ENCODE measurements at places on chromosomes 1 and 21. TPM values are rescaled to one million over a fixed set of nuclear protein-coding genes. Genes with fewer than 3 reads are reported as not detected.

Gene PITHD1
- total RNA-seq = 38.8 TPM

Gene SLC6A17
- total RNA-seq = under 0.01 TPM

Gene AQP10
- not detected for total RNA-seq

Gene GSTM1
- 32.2 TPM for total RNA-seq

Gene UTS2
- total RNA-seq = not detected

Gene GOLT1A
- total RNA-seq = not detected

Gene MFSD2A
- total RNA-seq = 9.0 TPM

Gene PTP4A2
- total RNA-seq = 62.2 TPM

Gene KANK4
- total RNA-seq = 0.16 TPM

Gene RNU1-1
- under 0.01 TPM for total RNA-seq

Gene DIO1
- total RNA-seq = not detected

Gene FMN2
- 3.3 TPM for total RNA-seq

Gene TATDN3
- total RNA-seq = 9.6 TPM

Gene GJB5
- total RNA-seq = not detected

Gene CYP4B1
- not detected for total RNA-seq

Gene HNRNPCL1
- total RNA-seq = not detected

Gene VSIG8
- not detected for total RNA-seq

Gene KRTAP19-6
- total RNA-seq = not detected

Gene C2CD2
- total RNA-seq = 9.1 TPM

Gene FLG
- not detected for total RNA-seq

Gene CAMSAP2
- total RNA-seq = 10.9 TPM

Gene ERICH3
- not detected for total RNA-seq

Gene ALPL
- total RNA-seq = 7.2 TPM

Gene TMEM79
- total RNA-seq = 1.8 TPM

Gene SRGAP2B
- total RNA-seq = 9.5 TPM

Gene KCND3
- total RNA-seq = not detected

Gene TMEM269
- total RNA-seq = 0.25 TPM

Gene VAV3
- total RNA-seq = 1.3 TPM

Gene TPTE
- not detected for total RNA-seq

Gene FYB2
- total RNA-seq = not detected

Gene IL22RA1
- under 0.01 TPM for total RNA-seq

Gene VAMP3
- total RNA-seq = 86.4 TPM

Gene TMEM61
- total RNA-seq = not detected

Gene TNFSF4
- 4.6 TPM for total RNA-seq

Gene FPGT
- total RNA-seq = 6.1 TPM

Gene NUF2
- total RNA-seq = 37.0 TPM

Gene PCP4L1
- not detected for total RNA-seq

Gene KRTAP7-1
- total RNA-seq = not detected

Gene G0S2
- 5.1 TPM for total RNA-seq

Gene FMOD
- total RNA-seq = 0.25 TPM

Gene KCNK2
- total RNA-seq = 0.25 TPM
